ENCODE measurements at places on chromosomes 13 and 19.

GRCh38 chr13:45809801-45810394, 41.7 kb downstream of the SIAH3 start:
- DNase-seq = no peak

- peak; percentile 13 for DNase-seq
Observed at GRCh38 chr19:23699521-23699860, 12.5 kb upstream of the ZNF675 start.

GRCh38 chr13:42484386-42484785, 89.6 kb upstream of the TNFSF11 start:
- DNase-seq = peak; percentile 8

DNA sequence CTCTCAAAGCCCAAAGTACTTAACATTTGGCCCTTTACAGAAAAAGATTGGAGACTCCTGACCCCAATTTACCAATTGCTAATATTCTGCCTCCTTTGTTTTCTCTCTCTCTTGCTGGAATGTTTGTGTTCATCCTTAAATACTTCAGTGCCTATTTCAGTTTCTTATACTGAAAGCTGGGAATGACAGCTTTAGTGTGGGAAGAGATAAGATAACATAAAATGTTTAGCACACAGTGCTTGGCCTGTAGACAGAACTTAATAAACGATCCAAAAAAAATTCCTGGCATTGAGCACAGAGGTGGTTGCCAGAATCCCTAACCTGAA, 3.0 kb upstream of the PLEKHF1 start:
- DNase-seq = no peak

DNA sequence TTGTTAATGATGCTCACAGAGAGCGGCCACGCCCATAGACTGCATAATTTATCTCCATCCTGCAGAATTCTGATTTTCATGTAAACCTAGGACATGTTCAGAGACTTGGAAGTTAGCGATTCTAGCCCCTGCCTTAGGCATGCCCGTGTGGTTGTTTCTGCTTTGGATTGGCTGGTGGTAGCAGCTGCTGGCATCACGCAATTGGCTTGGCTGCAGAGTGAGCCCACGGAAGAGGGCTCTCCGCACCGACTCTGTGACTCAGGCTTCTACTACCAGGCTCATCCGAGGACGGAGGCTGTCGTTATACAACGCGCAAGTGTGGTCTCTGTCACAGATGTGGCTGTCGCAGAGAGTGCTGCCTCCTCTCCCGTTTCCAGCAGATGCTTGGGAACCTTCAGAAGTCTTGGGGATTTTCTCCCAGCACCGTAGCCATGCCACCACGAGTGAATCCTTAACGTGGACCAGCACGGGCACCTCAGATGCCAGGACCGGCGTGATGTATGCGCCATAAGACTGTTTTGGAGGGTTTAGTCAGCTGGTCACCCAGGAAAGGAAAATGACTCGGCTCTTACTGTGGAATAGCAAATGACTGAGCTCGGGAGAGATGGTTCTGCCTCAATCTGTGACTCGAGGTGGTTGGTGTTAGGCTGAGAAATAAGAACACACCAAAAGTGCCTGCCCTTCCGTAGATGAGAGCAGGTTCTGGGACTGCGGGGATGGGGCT, 61.0 kb upstream of the F7 start:
- no peak for DNase-seq

GRCh38 chr19:6677495-6677882, 7.5 kb upstream of the TNFSF14 start:
- DNase-seq = no peak

DNA sequence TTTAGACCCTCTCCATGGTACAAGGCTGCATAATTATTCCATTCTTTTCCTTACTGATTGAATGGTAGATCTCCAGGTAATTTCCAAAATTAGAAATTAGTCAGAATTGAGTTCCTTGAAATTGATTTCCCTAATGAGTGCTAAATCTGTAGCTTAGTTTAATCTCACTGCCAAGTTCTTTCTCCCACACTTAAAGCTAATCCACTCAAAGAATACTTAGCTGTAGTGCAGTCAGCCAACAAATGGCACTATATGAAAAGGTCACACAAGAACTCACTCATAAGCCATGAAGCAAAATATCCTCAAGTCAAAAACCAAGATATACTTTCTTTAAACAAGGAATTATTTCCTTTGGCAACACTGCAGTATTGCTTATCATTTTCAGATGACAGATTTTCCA, 62.0 kb downstream of the XPO4 start:
- DNase-seq = no peak

DNA sequence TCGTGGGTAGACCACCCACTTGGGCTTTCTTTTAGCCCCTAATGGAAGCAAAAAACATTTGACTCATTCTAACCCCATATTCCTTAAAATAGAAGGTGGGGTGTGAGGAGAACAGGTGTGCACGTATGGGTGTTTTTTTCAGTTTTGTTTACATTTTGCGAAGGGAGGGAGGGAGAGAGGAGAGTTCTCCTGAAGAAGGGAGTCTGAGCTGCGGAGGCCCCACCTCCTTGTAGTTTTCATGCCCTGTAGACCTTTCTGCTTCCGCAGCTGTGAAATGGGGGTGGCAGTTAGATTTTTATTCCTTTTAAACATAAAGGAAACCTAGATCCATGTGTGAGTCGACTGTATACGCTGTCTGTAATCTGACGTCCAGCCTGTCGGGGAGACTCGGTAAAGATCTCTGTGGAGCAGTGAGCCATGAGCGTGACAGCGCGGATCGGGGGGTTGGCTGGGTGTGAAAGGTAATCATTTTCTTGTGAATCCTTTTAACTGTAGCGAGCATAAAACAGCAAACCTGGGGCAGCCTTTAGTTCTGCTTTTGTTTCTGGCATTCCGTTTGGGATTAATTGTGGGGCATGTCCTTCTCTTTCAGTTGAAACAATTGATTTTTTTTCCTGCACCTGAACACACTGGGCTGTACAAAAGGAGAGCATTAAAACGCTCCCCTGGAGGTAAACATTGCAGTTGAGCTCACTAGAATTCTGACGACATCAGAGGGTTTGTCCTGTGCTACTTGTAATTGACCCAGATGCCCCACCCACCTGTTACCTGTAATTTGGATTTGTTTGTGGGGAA, 2.3 kb downstream of the UPF1 start:
- no peak for DNase-seq

DNA sequence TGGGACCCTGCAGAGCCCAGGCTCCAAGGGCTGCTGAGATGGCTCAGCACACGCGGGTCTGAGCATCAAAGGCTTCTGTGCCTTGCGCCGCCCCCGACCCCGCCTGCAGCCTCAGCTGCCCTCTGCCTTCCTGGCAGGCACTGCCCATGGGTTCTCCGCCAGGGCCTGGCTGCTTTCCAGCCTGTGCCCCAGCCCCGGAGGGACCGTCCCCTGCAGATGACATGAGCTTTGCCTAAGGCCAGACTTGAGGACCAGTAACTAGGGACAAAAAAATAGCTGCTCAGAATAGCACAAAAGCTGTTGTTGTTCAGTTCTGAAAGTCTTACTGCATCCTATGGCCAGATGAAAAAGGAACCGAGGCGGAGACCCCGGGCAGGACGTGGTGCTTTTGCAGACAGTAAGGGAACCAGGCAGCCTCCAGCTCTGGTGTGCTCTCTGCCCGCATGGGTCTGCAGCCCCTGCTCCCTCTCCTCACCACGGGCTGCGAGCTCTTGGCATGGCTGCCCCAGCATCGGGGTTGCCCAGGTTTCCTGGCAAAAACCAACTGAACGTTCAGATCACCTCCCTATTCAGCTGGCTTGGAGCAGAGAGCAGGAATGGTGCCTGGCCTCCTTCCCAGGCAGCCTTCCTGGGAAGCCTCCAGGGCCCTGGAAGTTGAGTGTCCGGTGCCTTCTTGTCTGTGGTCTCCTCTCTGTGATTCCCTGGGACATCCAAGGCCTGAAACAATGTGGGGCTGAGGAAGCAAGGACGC, 12.5 kb upstream of the CFAP97D2 start:
- DNase-seq = no peak

DNA sequence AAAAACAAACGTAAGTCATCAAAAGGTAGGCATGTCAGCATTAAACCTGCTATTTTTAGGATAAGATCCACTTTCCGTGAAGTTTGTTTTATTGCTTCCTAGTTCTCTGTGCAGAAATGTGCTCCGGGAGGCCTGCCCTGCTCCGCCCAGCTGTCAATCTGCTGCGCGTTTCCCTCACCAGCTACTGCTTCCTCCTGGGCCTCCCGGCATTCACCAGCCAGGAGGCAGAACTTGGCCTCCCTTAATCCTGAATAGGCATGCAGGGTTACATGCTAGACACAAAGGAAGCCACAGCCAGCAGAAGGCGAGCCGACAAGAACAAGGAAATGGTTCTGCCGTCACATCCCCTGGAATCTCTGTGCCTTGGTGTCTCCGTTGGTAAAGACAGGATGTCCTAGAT, 386.2 kb downstream of the IRS2 start:
- no peak for DNase-seq

DNA sequence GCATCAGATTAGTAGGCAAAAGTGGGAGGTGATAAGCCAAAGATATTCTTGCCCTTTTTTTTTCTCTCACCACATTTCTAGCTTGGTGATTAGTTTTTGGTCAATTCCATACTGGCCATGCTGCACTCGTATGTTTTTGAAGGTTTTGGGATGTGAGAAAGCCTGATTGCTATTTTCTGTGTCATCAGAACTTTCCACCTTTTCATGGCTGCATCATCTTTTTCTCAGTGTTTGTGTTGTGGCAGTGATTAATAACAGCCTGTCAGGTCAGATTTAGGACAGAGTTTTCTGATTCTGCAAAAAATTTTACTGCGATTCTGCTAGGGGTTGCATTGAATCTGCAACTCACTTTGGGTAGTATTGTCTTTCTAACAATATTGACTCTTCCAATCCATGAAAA, 32.9 kb downstream of the PSG1 start:
- no peak for DNase-seq

GRCh38 chr13:75180805-75181455, 301.0 kb downstream of the TBC1D4 start:
- DNase-seq = no peak

DNA sequence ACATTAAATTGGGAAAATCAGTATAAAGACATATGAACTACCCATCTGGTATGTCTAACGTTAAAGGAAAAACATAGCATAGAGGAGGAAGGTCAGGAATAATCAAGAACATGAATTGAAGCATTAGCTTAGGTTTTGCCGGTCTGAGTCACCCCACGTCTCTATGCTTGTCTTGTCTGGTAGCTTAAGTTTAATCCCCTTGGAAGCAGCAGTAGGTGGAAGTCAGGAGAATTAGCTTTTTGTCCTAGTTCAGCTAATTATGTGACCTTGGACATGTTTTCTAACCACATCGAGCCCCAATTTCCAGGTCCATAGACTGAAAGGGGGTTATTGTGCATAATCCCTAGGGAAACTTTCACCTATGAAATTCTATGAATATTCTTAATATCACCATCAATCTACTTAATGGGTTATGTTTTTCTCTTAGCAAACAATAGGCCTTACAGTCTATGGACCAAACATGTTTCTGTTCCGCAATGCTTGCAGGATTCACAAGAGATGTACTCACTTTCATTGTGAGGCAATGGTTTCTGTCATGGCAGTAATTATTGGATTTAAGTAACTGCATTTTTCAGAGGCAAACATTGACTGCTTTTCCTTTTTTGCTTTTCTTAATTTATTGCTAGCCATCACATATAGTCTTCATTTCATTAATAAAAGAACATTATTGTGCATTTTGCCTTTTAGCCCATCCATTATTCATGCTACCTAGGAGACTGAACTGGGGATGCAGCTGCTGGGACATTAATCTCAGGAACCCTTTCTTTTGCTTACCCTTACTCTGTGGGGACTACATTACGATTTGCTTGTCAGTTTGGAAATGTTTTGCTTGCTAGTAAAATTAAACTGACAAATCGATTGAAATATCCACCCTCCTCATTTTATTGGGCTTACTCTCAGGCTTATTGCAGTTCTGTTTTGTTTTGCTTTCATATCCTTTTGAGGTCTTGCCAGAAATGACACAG, 304.8 kb upstream of the MAB21L1 start:
- DNase-seq = peak; percentile 75

GRCh38 chr13:27258637-27259386, 7.5 kb downstream of the RPL21 start:
- DNase-seq = no peak

GRCh38 chr13:42906257-42906656, 85.8 kb downstream of the EPSTI1 start:
- DNase-seq = no peak

DNA sequence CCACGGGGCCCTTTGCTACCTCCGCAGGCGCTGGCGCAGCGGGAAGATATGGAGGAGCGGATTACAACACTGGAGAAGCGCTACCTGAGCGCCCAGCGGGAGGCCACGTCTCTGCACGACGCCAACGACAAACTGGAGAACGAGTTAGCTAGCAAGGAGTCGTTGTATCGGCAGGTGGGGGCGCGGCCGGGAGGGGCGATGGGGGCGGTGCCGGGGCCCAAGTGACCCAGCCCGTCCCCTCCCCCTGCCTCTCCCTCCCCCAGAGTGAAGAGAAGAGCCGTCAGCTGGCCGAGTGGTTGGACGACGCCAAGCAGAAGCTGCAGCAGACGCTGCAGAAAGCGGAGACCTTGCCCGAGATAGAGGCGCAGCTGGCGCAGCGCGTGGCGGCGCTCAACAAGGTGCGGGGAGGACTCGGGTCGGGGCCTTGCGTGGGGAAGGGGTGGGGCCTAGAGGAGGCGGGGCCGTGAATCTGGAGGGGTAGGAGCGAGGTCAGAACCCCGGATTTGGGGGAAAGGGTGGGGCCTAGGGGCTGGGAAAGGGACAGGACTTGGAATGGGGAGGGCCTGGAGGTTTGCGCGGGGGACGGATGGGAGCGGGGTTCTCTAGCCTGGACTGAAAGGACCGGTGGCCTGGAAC, 13.7 kb downstream of the PPFIA3 start:
- DNase-seq = no peak

GRCh38 chr13:113145911-113146598, 12.4 kb upstream of the PROZ start:
- DNase-seq = no peak

DNA sequence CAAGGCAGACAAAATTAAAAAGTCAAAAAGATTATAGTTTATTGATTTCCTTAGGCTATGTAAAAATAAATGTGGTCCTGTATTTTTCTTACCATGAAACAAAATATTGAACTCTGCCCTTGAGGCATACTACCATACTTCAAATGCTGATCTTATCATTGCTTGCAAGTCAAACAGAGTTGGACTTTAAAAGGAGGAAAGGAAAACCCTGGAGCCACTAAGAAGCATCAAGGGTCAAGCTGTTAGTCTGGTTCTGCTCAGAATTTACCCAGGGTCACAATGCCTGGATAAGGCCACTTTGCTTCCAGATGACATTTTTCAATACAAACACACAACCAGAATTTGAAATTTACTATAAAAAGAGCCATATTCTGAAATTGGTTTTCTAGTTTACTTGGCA, 2.2 kb upstream of the FREM2 start:
- DNase-seq = no peak

GRCh38 chr13:99766641-99767045, 204.9 kb downstream of the ZIC5 start:
- no peak for DNase-seq

DNA sequence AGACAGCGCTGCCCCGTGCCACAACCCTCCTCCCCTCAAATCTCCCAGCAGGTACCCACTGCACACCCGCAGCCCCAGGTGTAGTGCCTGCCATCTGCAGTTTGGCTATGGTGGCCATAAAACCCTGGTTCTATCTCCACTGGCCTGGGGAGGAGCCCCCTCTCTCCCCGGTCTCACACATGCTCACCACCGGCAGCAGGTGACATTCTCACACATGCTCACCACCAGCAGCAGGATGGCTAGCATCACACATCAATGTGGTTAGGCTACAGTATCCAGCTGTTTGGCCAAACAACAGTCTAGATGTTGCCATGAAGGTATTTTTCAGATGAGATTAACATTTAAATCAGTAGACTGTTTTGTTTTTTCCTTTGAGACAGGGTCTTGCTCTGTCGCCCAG, 31.1 kb downstream of the ELL start:
- no peak for DNase-seq

All from SJCRH30 (cell line).